ENCODE measurements at places on chromosomes 2 and 18.

DNA sequence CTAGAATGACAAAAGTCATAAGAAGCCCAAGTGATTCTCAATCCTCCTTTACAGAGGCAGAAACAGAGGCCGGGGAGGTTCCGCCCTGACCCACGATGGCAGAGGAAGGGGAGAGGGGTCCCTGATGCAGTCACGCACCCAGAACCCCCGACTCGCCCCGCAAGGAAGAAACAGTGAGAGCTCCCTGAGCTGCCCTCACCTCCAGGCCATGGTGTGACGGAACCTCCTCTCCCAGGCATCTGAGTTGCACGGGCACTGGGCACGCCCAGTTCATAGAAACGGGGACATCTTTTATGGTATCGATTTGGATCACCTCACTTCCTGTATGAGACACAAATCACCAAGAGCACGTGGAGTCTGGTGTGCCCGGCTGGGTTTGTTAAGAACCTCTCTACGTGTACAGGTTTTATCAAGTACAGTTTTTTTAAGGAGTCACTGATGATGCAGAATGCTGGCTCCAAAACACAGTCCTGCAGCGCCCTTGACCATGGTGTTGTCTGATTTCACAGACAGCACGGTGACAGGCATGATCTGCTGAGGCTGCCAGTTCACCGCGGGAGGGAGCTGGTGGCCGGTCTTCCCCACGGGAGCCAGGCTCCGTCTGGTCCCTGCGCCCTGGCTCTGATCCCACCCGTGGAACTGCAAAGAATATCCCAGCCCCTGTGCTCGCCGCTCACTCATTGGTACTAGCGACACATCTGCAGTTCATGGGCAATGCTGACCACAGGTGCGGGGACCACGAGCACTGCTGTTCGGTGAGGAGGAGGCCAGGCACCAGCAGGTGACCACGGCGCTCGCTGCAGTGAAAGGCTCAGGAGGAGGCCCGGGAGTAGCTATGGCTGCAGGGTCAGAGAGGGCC lies 35.6 kb downstream of the PXDN start:
- DNase-seq = no peak

- no peak for DNase-seq
Measured at GRCh38 chr2:216033403-216033802, 20.1 kb upstream of the MREG start.

DNA sequence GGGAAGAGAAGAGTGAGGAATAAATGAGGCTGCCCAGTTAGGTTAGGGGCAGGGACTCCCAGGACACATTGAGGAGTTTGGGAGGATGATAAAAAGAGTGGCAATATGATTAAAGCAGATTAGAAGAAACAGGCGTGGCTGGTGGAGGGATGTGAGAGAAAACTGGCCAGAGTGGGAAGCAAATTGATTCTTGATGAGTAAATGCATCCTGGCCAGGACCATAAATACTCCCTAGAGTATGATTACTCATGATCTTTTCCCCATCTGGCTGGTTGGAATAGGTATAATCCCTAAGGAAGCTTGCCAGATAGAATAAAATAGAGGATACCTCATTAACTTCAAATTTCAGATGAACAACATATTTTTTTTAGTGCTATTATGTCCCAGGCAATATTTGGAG lies 21.5 kb upstream of the DAW1 start:
- no peak for DNase-seq

DNA sequence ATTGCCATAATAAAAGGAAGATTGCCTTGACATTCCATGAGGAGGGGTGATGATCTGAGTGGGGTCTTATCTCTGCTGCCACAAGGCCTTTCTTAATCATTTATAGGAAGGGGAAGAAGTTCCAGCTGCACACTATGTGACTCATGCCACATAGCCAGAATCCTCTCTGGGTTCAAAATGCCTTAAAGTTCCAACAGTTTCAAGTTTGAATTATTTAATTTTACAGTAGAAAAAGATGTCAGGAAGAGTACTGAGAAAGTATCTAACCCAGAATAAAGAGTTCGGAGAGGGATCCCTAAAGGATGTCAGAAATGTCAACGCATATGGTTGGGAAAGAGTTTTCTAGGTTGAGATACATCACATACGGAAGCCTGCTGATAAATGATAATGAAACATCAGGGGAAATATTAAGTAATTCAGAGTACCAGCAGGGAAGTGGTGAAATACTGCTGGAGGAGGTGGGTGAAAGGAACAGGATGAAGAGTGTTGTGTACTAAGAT lies 999.9 kb downstream of the TSN start:
- DNase-seq = no peak

DNA sequence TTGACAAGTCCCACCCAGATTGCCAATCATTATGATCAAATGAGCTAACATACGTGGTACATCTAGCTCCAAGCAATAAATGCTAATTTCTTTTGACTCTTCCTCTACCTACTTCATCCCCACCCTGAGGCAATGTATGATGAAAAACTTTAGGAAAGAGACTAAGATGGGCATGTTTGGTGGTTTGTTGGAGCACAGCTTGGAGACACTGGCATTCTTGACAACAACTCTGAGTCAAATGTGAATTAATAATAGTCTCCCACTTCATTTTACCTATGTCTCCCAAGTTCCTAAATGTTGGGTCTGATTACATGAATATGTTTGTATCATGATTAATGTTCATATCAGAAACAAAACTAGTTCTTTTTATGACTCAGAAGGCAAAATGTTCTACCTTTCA lies 36.6 kb downstream of the EXOC6B start:
- no peak for DNase-seq

- no peak for DNase-seq
Measured at GRCh38 chr2:2192091-2192955, 138.8 kb downstream of the MYT1L start.

- DNase-seq = no peak
Measured at GRCh38 chr18:76328140-76328539, 166.9 kb downstream of the ZNF516 start.

DNA sequence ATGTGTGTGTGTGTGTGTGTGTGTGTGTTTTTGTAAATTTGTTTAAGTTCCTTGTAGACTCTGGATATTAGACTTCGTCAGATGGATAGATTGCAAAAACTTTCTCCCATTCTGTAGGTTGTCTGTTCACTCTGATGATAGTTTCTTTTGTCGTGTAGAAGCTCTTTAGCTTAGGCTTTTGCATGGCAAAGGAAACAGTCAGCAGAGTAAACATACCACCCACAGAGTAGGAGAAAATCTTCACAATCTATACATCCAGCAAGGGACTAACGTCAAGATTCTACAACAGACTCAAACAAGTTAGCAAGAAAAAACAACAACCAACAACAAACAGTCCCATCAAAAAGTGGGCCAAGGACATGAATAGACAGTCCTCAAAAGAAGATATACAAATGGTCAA lies 336.7 kb upstream of the ATP5MC3 start:
- DNase-seq = no peak

Measured in T-helper 17 cell (primary cell).